ENCODE measurements at places on chromosomes 2 and 18.
A peak's percentile ranks its signal among the peaks of the same experiment; 100 is the strongest.

GRCh38 chr18:25169701-25170100, 182.3 kb downstream of the ZNF521 start:
- DNase-seq, result no peak

DNA sequence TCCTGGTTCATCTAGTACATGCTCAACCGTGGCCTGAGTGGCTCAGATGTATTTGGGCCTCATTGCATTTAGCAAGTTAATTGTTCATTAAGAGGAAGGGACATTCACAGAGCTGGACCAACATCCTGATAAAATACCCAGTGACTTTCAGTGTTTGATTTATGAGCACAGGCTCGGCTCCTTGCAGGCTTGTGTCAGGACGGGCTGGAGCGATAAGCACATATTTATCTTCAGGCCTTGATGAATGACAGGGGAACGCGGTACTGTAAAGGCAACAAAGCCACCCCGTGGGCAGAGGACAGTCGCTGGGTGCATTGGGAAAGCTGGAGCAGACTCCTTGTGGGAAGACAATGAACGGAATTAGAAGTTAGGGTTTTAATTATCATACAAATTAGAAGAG, 548.6 kb upstream of the HS6ST1 start:
- DNase-seq, result no peak

GRCh38 chr18:2147476-2148230, 423.7 kb downstream of the METTL4 start:
- DNase-seq, result no peak

GRCh38 chr2:67806816-67807215, 256.0 kb downstream of the C1D start:
- DNase-seq, result no peak

DNA sequence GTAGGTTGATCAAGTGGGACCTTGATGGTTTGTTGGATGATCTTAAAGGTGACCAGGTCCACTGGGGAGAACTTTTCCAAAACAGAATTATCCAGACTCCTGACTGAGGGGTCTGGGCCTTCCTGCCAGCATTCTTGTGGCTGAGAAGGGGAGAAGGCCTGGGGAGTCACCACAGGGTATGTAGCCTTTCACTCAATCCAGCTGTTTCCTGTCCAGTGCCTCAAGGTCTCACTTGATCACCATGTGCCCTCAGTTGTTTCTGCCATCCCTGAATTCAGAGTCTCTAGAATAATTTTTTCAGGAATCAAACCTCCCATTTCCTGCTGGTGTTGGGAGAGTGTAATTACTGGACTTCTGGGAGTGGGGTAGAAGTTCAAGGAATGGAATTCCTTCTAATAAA, 54.4 kb upstream of the TANC1 start:
- no peak for DNase-seq

DNA sequence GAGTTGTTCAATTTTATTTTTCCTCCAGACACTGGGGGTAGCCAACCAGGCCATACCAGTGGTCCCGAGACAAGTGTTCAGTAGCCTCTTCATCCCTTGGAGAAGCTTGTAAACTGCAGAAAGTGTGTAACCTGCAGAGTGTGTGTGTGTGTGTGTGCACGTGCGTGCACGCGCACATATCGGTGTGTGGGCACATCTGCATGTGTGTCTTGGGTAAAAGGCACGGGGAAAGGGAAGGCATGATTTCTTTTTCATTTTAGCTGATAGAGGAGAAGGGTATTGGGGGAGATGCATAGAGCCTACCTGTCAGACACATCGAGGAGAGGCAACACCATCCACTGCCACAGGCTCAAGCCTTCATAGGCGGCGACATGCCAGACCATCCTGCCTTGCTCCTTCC, 181.4 kb downstream of the CLIP4 start:
- no peak for DNase-seq

GRCh38 chr18:963276-963675, 58.6 kb downstream of the ADCYAP1 start:
- no peak for DNase-seq

DNA sequence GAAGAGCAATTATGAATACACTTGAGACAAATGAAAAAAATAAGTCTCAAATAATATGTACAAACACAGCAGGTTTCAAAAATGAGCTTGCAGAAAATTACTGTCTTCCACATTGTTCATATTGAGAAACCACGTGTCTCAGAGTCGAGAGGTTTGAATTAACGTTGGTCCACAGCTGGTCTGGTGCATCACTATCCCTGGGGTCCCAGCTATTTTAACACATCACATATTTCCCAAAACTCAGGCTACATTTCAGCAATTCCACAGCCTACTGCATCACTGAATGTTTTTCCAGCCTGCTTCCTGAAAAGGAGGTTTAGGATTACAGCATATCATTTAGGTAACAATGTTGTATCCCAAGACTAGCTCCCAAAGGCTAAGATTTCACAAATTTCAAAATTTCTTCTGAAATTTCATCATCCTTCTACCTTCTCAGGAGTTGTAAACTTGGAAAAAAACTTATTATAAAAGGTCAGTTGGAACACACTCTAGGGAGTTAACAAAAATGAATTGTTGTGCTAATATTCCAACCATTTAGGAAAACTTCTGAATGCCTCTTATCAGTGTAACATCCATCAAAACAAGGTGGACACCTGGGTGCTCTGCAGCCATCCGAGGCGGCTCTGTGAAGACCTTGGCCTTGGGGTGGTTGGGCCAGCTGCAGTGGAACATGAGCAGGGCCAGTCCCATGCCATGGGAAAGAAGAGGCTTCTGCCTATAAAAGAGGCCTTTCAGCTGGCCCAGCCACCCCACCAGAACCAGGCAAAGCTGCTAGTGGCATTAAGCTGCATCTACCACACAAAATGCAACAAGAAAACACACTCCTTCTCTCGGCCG, 198.1 kb upstream of the RBBP8 start:
- DNase-seq, result no peak

GRCh38 chr2:84815146-84815545, 65.7 kb downstream of the TRABD2A start:
- DNase-seq, result no peak

DNA sequence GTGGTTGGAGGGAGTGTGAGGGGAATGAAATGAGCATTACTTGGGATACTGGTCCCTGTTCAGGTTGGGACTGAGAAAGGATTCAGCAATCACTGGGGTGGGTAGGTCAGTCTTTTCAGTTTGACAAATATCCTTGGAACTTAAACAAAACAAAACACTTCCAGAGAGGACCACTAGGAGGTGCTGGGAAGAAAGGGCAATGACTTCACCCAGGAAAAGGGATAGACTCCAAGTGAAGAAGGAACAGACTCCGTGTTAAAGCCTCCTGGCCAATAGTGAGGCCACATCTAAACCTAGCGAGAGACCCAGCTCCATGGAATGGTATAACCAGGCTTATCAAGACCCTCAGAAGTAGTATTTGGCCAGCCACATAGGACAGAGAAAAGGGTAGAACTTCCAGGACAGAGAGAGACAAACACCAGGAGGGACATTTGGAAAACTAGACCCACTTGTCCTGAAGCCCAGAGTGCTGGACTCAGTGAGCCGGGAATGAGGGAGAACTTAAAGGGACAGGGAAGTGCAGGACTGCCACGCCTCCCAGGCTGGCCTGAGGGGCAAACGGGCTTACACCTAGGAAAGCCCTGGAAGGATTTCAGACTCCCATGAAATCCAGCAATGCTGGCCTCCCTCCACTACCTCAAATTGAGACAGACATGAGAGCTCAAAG, 19.6 kb upstream of the KCNG3 start:
- no peak for DNase-seq

DNA sequence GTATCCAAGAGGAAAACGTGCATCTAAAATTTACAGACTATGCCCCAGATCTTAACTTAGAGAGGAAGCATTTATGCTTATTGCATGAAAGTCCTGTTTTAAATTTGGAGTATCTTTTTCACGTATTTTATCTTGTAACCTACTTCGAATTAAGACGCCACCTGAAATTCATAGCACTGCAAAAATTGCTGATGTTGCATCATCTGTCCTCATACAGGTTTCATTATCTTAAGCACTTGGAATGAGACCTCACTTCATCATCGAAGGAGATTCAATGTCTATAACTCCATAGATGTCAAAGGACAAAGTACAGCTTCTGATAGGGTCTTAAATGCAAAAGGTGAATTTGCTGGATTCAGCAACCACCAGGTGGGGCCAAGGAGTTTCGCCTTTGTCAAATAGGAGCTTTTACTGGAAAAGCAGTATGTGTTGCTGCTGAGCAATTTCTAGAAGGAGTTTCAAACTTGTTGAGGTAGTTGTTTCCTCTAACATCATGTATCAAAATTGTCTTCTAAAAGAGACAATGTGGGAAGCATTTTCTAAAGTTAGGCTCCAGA, 106.4 kb upstream of the CCDC85A start:
- no peak for DNase-seq

GRCh38 chr18:78792094-78792493, 187.5 kb upstream of the SALL3 start:
- DNase-seq, result no peak

DNA sequence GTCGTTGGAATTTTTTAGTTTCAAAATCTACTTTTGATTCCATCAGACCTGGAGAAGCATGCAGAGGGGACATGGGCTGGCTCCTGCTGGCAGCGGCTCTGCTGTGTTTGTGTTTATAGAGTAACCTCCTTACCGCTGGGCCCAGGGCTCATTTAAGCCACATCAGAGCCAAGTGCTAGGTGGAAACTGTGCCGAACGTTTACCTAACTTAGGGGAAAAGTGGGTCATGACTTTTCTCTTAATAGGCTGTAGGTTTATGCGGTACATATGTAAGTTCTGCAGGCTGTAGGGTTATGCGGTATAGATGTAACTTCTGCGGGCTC, 17.7 kb downstream of the CNDP2 start:
- DNase-seq, result no peak

GRCh38 chr2:128552806-128553551, 234.3 kb upstream of the HS6ST1 start:
- DNase-seq, result no peak

GRCh38 chr18:7927119-7927518, 360.0 kb downstream of the PTPRM start:
- DNase-seq, result no peak

- no peak for DNase-seq
These were observed 81.1 kb downstream of the BOLA3 start for GRCh38 chr2:74066491-74067203.

- DNase-seq, result no peak
These were observed 37.6 kb downstream of the HJURP start for GRCh38 chr2:233816771-233817170.

- DNase-seq, result no peak
These were observed 104.7 kb downstream of the ALK start for GRCh38 chr2:29816651-29817050.

- no peak for DNase-seq
These were observed 146.0 kb downstream of the SETBP1 start for GRCh38 chr18:44826418-44827259.

GRCh38 chr2:163717993-163718680, 17.7 kb downstream of the FIGN start:
- DNase-seq, result no peak

GRCh38 chr2:65530547-65531320, 98.3 kb upstream of the SPRED2 start:
- DNase-seq, result no peak

DNA sequence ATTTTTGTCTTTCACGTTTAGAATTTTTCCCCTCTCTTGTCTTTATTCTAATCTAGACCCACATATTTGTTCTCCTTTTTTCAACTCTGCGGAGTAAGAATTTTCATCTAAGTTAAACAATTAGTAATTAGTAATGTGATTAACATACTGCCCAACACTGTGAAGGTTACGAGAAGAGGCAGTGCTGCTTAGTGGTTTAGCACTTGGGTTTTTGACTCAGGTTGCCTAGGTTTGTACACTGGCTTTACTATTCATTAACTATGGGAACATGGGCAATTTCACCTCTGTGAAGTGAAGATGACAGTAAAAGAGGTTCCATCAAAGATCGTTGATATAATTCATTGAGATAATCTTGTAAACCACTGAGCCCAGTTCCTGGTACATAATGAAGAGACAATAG, 82.2 kb upstream of the PNPT1 start:
- no peak for DNase-seq

- DNase-seq, result no peak
These were observed 115.6 kb downstream of the CTAGE1 start for GRCh38 chr18:22302144-22302543.

- no peak for DNase-seq
These were observed 1431.7 kb upstream of the PIK3C3 start for GRCh38 chr18:40523287-40523686.

GRCh38 chr18:453400-453799, 47.1 kb downstream of the COLEC12 start:
- DNase-seq, result no peak

- DNase-seq, result peak; percentile 71
These were observed 157.8 kb upstream of the SLC1A4 start for GRCh38 chr2:64831134-64831976.

DNA sequence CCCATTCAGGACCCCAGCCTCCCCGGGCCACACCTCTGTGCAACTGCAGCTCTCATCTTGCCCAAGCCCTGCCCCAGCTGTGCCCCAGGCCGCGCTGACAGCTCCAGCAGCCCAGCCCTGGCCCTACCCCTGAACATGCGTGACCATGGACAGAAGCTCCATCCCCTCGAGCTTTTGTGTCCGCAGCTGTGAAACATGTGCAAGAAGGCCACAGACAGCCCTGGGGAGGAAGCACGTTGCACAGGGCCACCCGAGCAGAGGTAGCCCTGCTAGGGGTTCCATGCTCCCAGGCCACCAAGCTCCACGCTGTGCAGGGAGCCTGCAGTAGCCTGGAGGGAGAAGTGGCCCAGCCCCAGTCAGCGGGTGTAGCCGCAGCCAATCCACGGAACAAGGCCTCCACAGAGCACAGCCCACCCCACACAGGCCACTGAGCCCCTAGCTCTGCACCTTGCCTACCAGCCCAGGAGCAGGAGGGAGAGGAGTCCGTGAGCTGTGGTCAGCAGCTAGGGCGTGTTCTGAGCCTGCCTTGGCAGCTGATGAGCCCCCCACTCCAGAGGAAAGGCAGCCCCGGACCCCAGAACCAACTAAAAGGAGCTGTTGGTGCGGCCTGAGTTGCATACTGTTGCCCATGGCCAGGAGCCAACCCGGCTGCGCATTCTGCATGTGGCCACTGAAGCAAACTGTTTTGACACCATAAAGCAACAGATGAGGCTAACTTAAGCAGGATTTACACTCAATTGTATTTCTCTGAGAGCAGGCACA, 184.0 kb downstream of the SEPTIN10 start:
- no peak for DNase-seq

- no peak for DNase-seq
These were observed 69.2 kb downstream of the RNF144A start for GRCh38 chr2:6986301-6986911.

- no peak for DNase-seq
These were observed 4.6 kb upstream of the ST6GAL2 start for GRCh38 chr2:106890606-106891005.

GRCh38 chr2:166388481-166389070, 12.8 kb upstream of the SCN9A start:
- no peak for DNase-seq

- no peak for DNase-seq
These were observed 153.3 kb upstream of the NDUFV2 start for GRCh38 chr18:8949206-8949605.

- no peak for DNase-seq
These were observed 175.1 kb downstream of the GULP1 start for GRCh38 chr2:188466761-188467160.

- no peak for DNase-seq
These were observed 115.8 kb downstream of the SS18 start for GRCh38 chr18:25974630-25975077.

Measured in effector CD8-positive, alpha-beta T cell (primary cell).